ENCODE measurements at places on chromosomes 3 and 15. TPM values are rescaled to one million over a fixed set of nuclear protein-coding genes. Genes with fewer than 3 reads are reported as not detected.
A peak's percentile ranks its signal among the peaks of the same experiment; 100 is the strongest.

REC114 gene
- total RNA-seq: not detected

GOLGA8O gene
- 0.31 TPM for total RNA-seq

LYSMD4 gene
- total RNA-seq: 17.9 TPM

PLXNB1 gene
- total RNA-seq: 543 TPM

DNA sequence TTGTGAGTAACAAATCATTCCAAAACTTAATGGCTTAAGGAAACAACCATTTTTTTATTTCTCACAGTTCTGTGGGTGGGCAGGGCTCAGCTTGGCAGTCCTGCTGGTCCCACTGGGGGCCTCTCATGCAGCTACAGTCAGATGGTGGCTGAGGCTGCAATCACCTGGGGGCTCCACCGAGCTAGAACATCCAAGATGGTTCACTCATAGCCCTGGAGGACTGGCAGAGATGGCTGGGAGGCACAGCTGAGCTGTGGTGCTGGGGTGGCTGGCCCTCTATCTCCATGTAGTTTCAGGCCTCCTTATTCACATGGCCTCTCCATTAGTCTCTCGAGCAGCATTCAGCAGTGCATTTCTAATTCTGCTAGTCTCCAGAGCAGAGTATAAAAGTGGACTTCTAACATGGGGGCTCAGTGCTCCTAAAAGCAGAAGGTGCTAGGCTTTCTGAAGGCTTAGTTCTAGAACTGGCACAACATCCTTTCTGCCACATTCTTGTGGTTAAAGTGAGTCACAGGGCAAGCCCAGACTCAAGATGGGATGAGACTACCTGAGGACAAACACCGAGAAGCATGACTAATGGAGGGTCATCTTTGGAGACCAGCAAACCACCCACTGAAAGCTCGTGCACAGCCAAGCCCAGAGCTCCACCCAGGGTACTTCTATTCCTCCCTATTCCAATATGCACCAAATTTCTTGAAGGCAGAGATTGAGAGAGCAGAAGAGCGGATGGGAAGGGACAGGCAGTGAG, 6.3 kb downstream of the CAV3 start:
- no peak for DNase-seq

- DNase-seq: no peak
These were observed 35.1 kb upstream of the FRMD4B start for GRCh38 chr3:69420781-69421520.

RBP2 gene
- total RNA-seq: not detected

DNA sequence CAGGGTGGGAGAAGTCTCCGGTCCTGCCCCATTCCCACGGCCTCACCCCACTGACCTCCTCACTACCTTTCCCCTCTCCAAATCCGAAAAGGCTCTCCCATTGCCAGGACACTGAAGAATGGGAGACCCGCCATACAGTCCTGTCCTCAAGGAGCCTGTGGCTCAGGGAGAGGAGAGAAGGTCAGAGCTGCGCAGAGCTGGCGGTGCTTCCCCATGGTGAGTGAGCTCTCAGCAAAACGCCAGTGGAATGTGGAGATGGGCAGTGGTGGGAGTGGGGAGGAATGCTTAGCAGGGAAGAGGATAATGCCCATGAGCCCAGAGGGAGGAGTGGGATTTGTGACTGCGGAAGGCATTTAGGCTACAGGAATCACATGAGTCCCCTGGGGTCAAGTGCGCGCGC, 20.1 kb downstream of the FAM43A start:
- DNase-seq: no peak

DNA sequence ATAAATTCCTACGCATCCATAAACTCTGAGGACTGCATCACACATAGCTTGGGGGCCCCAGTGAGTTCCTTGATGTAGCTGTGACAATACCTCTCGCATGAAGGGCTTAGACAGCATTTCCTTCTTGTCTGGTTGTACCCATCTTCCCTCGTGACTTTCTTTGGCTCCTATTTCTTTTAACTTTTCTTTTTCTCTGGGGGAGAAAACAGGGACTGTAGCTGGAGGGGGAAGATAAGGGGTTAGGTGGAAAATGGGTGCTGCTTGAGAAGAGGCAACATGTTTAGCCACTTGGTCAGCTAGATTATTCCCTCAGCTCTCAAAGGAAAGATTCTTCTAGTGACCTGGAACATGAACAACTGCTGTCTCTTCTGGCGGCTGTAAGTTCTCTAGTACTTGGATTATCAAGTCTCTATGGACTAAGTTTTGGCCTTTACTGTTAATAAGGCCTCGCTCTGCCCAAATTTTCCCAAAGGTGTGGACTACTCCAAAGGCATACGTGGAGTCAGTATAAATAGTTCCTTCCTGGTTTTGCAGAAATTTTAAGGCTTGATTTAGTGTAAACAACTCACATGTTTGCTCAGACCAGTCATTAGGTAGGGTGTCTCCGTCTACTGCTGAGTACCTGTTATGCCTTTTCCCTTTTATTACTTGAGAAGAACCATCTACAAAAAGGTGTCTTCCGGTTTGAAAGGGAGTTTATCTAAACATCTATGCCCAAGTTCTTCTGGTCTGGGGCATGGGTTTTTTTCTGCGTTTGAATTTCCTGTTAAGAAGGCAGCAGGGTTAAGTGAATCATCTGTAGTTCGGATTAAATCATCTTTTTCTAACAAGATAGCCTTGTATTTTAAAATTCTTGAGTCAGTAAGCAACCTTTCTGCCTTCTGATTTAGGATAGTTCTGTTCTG, 21.0 kb upstream of the ATG7 start:
- DNase-seq: no peak

DNA sequence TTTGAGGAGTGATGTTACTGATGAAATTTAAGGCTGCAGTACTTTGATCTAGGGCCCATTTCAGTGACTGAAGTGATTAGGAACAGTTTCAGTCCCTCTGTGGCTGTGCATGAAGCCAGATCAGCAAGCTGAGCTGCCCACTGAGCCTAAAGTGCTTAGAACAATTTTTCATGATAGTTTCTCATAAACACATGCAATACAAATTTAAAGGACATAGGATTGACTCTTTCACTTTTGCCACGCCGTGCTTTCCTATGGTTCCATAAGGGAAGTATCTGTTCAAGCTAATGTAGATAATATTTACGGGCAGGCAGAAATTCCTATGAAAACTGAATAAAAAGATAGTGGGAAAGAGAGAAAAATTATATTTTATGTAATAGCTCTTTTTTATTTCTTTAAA, 10.6 kb downstream of the ANKUB1 start:
- DNase-seq: no peak

DNA sequence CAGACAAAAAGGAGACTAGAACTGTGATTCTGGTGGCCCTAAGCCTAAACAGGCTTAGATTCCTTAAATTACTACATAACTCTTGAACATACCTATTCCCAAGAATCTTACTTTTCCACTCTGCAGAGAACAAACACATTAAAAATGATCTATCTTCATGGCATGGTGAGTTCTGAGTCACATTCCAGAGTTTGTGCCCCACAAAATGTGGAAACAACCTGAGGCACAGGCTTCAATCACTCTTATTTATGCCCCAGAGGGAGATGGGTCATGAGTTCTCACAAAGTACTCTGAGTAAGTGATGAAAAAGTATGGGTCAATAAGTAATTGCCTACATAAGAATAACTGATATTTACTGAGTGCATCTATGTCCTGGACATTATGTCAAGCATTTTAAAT, 137.5 kb upstream of the SLC2A2 start:
- DNase-seq: no peak

DNA sequence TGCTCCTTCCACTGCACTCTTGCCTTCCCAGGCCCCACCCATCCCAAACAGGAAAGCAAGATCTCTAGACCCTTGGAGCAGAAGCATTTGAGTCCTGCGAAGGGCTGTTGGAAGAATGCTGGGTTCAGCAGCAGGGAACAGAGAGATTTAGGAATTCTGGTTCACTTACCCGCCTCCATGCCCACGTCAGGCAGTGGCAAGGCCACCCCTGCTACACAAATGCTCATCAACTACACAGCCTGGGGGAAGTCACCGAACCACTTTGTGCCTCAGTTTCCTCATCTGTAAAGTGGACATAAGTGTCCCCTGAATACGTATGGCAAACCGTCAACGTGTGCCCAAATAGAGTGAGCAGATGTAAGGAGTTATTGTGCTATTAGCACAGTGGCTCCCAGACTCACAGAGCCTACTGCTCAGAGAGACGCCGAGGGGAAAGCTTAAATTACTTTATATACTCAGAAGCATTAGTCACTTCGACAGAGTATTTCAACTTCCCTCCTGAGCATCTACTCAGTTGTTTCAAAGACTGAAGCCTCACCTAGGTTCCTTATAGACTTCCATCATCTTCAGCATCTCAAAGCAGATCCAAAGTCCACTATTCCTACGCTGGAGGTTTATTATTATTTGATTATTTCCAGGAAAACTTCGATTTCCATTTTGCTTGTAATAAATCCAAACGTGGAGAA, 905 bp downstream of the HOMER2 start:
- DNase-seq: no peak

DNA sequence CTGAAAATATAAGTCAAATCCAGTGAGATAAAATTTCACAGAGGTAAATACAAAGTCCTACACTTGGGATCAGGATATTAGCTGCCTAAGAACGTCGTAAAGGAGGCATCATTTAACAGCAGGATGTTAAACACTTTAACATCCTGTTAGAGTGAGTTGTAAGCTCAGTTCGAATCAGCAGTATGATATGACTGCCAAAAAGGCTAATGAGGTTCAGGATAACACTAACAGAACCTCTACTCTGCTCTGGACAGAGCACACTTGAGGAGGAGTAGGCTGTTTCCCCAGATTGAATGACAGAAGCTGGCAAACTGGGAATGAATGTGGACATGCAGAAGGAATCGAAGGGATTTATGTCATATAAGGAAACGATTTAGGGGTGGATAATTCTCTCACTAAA, 227.1 kb upstream of the CD96 start:
- DNase-seq: no peak

TTLL13 gene
- total RNA-seq: 0.69 TPM

USF3 gene
- 20.8 TPM for total RNA-seq

GRCh38 chr3:157499342-157499963, 3.8 kb downstream of the VEPH1 start:
- peak; percentile 71 for DNase-seq

DNA sequence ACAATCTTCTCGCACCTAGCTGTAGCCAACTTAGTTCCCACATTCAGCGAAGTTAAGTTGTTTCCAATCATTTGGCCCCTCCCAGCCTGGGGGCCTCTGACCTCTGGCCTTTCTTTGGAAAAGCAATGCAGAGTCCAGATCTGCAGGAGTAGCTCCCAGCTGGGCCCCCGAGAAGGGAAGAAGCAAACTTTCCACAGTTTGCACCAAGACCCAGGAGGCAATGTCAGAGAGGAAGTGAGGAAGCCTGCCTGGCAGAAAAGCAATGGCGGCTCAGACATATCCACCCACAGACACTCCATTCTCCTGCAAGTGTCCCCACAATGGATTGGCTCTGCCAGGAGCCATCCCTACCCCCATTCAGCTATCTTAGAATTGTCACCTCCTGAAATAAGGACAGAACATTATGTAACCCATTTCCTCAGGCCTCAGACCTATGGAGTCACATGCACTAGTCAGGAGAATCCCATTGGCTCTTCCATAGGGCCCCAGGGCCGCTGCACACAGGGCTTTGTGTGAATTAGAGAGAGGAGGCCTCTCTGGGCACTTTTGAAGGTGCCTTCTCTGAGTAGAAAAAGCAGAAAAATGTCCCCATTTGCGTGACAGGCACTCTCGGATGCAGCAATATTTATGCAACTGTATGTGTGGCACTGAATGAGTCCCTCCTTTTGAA, 3.0 kb upstream of the BUB1B start:
- no peak for DNase-seq
